ENCODE measurements at places on chromosomes 16 and 17. TPM values are rescaled to one million over a fixed set of nuclear protein-coding genes. Genes with fewer than 3 reads are reported as not detected.
A peak's percentile ranks its signal among the peaks of the same experiment; 100 is the strongest.

KRT36 gene
- not detected for total RNA-seq

FLCN gene
- total RNA-seq: 19.7 TPM

ASPHD1 gene
- 2.2 TPM for total RNA-seq

TBC1D3C gene
- 0.69 TPM for total RNA-seq

RAB40C gene
- total RNA-seq: 20.6 TPM

- no peak for DNase-seq
Measured at GRCh38 chr17:4023220-4023619, 59.0 kb upstream of the ATP2A3 start.

DNA sequence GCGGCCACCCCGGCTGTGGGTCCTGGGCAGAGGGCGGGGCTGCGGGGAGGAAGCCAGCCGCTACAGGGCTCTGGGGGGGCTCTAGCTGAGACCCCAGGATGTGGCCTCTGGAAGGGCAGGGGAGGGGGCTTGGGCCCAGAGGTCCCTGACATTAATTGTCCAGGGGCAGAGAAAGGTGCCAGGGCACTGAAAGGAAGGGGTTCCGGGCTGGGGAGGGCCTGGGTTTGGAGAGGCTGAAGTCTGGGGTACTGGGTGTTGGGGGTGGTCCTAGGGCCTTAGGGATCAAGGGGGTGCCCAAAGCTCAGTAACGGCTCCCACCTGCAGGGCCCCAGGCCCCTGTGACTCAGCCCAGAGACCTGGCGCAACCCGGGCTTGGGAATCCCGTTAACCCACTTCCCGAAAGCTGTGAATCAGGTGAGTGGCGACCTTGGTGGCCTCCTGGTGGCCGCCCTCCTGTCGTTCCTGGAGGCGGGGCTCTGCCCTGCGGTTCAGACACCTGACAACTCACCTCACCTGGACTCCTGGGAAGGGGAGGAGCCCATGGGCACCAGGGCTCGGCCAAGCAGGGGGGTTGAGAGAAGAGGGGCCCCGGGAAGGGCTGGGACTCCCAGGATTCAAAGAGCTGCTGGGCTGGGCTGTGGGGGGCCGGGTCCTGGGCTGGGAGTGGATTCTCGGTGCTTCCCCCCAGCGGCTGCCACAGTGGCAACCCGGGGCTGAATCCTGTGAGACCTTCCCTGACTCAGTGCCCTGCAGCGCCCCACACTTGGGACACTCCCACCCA is 465 bp upstream of the PRSS22 start:
- peak; percentile 40 for DNase-seq

GRCh38 chr17:63696381-63696961 is 3.5 kb downstream of the LIMD2 start:
- DNase-seq: peak; percentile 42

DNA sequence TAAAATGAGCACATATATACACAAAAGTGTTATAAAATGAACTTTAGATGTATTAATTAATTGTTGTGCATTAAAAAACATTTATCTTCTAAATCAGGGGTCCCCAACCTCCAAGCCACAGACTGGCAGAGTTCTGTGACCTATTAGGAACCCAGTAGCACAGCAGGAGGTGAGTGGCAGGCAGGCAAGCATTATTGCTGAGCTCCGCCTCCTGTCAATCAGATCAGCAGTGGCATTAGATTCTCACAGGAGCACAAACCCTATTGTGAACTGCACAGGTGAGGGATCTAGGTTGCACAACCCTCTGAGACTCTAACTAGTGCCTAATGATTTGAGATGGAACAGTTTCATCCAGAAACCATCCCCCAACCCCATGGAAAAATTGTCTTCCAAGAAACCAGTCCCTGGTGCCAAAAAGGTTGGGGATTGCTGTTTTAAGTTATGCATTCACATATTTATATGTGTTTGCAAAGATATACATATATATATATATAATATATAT is 583.7 kb downstream of the KCNJ2 start:
- no peak for DNase-seq

DNA sequence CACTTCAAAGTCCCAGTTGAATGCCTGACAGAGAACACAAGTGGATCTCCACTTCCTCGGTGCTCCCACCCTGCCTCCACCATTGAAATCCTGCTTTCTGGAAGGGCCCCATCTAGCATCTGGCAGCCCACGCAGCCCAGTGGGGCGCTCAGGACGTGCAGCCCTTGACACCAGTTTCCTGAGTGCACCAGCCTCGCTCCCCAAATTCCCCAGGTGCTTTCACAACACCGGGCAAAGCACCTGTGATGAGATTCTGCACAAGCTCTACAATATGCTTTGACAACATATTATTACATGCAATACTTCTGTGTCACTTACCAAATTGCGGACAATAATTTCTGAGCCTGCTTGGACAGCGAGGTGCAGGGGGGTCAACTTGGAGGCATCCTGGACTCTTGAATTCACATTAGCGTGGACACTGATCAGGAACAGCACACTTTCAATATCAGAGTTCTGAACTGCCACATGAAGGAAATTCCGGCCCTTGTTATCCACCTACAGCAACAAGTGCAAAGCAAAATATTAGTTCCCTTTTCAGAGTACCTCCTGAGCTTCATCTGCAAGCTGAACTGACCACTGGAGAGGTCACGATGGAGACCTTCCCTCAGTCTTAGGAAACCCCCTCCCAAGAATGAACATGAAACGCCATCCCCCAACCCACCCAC is 33.9 kb downstream of the CYB5D2 start:
- no peak for DNase-seq

- DNase-seq: no peak
Measured at GRCh38 chr17:78899361-78900260, 3.4 kb downstream of the CEP295NL start.

All from Daoy (cell line).